CD4-positive, alpha-beta T cell treated with Interleukin-17A for 4 hours (primary cell): ENCODE measurements at places on chromosomes 12 and 14.
A peak's percentile ranks its signal among the peaks of the same experiment; 100 is the strongest.

DNA sequence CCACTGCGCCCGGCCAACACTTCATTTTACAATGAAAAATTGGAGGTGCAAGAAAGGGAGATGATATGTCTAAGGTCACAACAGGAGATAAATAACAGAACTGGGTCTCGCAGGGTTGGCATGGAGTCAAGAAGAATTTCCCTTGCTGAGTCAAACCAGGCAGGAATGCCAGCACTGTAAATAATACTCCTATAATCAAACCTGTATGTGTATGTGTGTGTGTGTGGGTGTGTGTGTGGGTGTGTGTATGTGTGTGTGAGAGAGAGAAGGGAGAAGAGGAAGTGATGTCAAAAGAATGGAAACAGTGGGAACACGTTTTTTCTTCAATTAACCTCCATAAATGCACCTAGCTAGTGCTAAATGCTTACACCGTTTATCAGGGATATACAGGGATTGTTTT lies 70.4 kb downstream of the TMEM116 start:
- no peak for DNase-seq

DNA sequence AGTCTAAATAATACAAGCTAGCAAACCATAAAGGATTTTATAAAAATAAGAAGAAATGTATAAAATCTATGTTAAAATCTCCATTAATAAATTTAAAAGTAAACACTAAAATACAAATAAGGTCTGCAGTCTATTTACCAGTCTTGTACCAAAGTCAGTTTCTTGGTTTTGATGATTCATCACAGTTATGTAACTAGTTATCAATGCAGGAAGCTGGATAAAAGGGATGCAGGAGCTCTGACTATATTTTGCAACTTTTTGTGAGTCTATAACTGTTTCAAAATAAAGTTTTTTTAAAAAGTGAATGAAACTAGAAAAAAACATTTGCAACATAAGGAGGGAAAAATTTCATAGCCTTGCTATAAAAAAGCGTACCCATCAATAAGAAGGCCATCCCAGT lies 151.5 kb downstream of the DERA start:
- no peak for DNase-seq

- no peak for DNase-seq
Observed at GRCh38 chr14:79638672-79639266, 572.5 kb downstream of the DIO2 start.

- DNase-seq = peak; percentile 57
Observed at GRCh38 chr12:112198120-112198733, 72.9 kb downstream of the TRAFD1 start.

GRCh38 chr12:32104572-32105355 lies 1.9 kb upstream of the BICD1 start:
- DNase-seq = no peak

- DNase-seq = no peak
Observed at GRCh38 chr14:90785471-90785870, 30.8 kb downstream of the TTC7B start.

DNA sequence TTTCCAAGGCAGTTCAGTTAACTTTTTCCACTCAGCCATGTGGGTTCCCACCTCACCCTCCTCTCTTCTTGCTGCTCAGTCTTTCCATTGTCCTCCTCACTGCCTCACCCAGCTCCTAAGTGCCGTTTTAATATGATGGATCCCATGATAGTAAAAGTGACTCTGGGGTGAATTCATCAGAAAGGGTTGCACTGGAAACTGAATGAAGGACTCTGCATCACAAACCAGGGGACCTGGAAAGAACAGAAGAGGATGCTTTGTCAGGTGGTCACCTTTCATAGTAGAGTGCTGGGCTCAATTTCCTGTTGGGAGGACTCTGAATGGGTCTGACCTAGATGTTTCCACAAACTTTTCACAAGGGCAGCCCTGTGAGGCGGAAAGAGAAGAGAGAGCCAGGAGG lies 67.8 kb upstream of the SLC8A3 start:
- DNase-seq = no peak

DNA sequence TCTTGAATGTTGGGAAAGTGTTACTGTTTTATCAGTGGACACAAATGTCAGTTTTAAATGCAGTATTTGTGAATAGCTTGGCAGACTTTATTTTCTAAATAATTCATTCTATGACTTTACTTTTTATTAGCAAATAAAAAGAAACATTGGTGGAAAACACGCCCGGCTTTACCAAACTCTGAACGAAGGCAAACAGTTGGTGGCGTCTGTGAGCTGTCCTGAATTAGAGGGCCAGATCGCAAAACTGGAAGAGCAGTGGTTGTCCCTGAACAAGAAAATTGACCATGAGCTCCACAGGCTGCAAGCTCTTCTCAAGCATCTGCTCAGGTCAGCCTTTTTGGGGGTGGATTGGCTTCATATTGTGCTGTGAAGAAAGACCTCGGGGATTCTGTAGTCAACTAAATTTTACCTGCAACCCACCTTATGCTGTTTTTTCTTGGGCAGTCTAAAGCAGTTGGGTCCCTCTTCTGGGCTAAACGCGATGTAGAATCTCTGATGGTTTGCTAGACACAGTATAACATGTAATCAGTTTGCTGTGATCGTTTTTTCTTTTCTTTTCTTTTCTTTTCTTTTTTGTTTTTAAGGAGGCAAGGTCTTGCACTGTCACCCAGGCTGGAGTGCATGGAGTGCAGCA lies 156.4 kb downstream of the ESR2 start:
- no peak for DNase-seq

GRCh38 chr12:28248555-28249145 lies 58.4 kb downstream of the CCDC91 start:
- no peak for DNase-seq

GRCh38 chr12:57280211-57281062 lies 29.4 kb upstream of the STAC3 start:
- DNase-seq = peak; percentile 73

GRCh38 chr12:117120787-117121186 lies 21.6 kb upstream of the TESC start:
- no peak for DNase-seq

DNA sequence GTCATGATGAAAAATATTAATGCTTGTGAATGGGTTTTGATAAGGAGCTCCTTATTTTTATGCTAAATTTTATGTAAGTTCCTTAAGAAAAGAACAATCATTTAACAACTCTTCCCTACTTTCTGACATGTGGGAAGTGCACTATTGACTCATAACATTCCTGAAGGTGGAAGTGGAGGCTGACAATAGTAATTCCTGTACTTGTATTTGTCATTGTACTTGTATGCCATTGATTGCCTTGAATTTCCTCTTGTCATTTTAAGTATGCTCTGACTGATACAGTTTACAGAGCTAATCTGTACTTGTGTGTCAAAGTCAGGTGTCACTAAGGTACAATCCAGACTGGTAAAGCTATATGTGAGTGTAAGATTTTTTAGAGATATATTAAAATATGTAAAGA lies 440.0 kb downstream of the SLC16A7 start:
- DNase-seq = no peak

- no peak for DNase-seq
Observed at GRCh38 chr12:58105225-58106119, 164.1 kb downstream of the ATP23 start.

DNA sequence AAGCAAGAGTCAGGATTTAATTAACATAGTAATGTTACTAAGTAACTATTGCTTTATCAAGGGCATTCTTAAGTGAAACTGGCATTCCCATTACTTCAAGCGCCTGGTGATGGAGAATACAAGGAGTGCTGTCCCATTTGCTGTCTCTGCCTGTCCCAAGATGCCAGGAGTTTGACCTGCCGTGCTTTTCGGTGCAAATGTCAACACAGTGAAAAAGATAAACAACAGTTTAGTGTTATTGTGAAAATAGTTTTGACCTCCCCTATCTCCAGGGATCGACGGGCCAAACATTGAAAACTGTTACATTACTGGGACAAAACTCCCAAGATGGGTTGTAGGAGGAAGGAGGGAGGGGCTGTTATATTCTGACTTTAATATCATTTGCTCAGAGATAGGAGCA lies 74.8 kb downstream of the TTC9 start:
- no peak for DNase-seq

- no peak for DNase-seq
Observed at GRCh38 chr14:20971705-20972021, 16.4 kb downstream of the RNASE2 start.

DNA sequence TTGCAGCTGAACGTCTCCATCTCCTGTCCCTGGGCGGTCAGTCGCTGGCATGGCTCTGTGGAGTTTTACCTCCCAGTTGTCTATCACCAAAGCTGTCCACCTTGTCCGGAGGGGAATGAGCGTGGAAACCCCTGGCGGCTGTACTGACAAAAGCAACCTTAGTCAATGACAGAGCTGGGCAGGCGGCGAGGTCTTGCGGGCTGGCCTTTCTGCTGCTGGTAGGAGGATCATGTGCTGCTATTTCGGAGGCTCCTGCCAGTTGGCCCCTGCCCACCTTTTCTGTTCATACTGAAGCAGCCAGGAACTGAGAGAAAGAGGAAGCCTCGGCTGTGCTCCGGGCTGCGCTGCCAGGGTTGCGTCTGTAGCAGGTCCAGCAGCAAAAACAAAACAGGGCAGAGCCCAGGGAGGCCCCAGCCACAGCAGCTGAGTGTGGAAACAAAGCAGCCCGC lies 57.7 kb downstream of the HMGA2 start:
- DNase-seq = peak; percentile 2

GRCh38 chr14:61584331-61584741 lies 111.0 kb upstream of the HIF1A start:
- DNase-seq = no peak

GRCh38 chr12:78293059-78293686 lies 462.5 kb downstream of the NAV3 start:
- DNase-seq = no peak
